NCI-H1417 (cell line): ENCODE measurements at places on chromosomes 6 and 20.

GRCh38 chr6:155301867-155302266 is 12.4 kb downstream of the TFB1M start:
- DNase-seq = no peak

DNA sequence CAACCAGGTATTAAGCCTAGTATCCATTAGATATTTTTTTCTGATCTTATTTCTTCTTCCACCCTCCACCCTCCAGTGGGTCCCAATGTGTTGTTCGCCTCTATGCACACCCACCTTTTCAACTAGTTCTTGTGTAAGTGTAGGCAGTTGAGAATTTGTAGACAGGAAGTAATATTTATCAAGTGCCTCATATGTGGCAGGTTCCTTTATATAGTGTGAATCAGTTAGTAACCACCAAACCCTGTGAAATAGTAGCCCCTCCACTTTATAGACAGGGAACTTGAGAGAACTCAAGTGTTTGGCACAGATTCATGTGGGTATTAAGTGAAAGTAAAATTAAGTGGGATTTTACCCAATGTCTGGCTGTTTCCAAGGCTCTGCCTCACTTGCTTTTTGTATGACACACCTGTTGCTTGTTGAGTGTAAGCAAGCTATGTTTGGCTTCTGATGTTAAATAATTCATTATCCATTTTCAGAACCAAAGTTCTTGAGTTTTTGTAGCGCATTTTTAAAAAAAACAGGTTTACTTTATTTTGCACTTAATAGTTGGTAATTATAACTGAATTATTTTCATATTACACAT is 24.8 kb downstream of the AFDN start:
- DNase-seq = no peak

DNA sequence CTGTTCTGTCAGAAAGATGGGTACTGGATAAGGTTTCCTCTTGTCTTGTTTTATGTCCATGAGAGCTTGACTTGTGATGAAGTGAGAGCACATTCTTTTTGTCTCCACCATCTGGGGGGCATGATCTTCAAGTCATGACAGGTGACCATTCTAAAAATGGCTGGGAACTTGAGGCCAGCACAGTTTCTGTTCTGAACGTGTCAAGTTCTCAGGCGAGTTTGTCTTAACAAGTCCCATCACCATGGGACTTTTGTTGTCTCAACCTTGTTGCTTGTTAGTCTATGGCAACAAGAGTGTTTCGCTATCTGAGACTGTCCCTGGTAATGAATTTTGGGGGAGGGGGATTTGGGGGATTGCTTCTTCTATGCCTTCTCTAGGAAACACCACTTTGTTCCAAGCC is 25.6 kb upstream of the ENPP4 start:
- DNase-seq = no peak

GRCh38 chr20:59525500-59526241 is 78.7 kb upstream of the PHACTR3 start:
- DNase-seq = peak; percentile 78

DNA sequence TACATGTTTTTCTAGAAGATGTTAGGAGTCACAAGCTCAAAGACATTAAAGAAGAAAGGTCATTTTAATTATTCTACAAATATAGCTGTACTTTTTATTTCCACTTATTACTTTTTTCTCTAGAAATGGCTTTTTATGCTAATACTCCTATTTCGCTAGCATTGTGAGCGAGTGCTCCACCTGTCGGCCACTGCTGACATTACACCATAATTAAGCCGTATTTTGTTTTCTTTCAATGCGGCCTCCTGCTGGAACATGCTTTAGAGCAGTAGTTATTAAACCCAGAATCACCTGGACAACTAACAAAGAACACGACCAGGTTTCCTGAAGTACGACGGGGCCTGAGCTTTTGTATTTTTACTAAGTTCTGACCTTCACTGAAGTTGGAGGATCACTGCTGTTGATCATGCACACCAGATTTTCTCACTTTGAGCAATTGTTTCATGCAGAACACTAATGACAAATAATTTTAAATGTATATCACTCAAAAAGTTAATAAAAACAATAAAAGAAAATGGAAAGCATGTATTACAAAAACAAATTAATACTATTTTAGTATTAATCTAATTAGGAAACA is 74.1 kb upstream of the PAK5 start:
- DNase-seq = peak; percentile 83

DNA sequence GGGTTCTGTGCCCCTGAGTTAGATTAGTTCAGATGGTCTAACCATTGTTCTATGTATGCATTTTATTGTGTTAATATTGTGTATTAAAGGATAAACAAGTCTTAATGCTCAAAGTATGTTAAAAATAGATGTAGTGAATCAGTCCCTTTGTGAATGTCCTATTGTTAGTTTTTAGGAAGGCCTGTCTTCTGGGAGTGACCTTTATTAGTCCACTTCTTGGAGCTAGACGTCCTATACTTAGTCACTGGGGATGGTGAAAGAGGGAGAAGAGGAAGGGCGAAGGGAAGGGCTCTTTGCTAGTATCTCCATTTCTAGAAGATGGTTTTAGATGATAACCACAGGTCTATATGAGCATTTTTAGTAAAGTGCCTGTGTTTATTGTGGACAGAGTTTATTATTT is 12.3 kb upstream of the HMGN4 start:
- no peak for DNase-seq

GRCh38 chr6:138523347-138524210 is 24.3 kb upstream of the NHSL1 start:
- DNase-seq = no peak

DNA sequence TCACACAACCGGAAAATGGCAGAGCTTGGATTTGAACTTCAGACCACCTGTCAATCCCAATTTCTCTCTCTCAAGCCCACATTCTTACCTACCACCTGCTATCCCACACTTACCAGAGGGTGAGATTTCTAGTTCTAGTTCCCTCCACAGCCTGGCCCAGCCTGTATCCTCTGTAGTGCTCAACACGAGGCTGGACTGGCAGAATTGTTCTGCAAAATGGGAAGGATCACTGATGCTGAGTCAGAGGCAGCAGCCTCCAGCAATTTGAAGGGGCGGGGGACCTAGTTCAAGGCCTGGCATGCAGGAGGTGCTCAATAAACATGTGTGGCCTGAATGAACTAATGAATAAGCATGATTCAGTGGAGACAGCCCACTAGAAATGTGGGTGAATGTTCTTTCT is 53.6 kb upstream of the TTPAL start:
- no peak for DNase-seq

- DNase-seq = no peak
These were observed 42.4 kb downstream of the POPDC3 start for GRCh38 chr6:105137388-105137787.

DNA sequence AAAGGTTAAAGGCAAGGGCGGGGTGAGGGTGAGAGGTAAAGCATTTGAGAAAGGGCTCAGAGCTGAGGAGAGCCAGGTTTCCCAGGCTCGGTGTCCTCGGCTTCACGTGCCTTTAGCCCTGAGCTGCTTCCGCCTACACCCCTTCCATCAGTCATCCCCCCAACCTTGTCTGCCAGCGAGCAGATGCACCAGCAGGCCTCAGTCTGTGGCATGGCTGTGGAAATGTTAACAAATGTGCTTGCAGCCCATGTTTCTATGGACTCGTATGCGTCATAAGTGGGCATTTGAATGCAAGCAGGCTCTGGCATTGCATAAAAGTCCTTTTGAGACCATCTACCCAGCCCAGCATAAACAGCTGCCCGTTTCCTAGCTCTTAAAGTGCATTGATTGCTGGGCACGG is 88.8 kb downstream of the SYNJ2 start:
- no peak for DNase-seq

DNA sequence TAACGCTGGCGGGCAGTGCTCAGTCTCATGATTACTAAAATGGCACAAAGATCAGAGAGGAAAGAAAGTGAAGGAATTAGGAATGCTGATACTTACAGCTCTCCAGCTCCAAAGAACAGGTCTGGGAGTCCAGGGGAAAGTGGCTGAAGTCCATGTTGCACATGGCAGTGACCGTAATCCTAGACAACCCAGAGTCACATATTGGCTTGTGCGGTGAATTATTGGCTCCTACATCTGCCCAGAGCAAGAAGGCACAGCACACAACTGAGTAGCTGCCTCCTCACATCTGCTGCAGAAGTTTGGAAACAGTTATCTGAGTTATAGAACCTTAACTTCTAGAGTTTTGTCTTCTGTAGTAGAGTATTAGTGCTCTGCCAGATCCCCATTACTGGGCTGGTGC is 47.2 kb downstream of the GABRR2 start:
- DNase-seq = no peak

DNA sequence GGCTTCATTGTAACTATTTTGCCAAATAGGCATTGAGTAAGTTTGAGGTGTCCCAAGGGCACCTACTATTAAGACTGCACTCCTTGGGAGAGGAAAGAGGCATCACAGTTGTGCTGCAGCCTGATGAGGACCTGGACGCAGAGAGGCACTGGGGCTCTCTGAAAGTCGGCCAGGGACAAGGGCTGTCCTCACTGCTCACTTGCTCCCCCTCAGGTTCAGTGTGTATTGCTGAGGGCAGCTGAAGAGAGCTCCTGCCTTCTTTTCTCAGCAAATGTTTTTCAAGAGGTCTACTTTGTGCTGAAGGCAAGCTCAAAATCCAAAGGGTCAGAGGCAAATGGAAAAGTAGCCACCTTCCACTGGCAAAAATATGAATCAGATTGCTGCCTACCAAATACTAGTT is 331.8 kb downstream of the RIMS1 start:
- DNase-seq = peak; percentile 7

- DNase-seq = no peak
These were observed 116.1 kb downstream of the PRND start for GRCh38 chr20:4837760-4838159.

- no peak for DNase-seq
These were observed 48.2 kb upstream of the ARG1 start for GRCh38 chr6:131524695-131525336.

DNA sequence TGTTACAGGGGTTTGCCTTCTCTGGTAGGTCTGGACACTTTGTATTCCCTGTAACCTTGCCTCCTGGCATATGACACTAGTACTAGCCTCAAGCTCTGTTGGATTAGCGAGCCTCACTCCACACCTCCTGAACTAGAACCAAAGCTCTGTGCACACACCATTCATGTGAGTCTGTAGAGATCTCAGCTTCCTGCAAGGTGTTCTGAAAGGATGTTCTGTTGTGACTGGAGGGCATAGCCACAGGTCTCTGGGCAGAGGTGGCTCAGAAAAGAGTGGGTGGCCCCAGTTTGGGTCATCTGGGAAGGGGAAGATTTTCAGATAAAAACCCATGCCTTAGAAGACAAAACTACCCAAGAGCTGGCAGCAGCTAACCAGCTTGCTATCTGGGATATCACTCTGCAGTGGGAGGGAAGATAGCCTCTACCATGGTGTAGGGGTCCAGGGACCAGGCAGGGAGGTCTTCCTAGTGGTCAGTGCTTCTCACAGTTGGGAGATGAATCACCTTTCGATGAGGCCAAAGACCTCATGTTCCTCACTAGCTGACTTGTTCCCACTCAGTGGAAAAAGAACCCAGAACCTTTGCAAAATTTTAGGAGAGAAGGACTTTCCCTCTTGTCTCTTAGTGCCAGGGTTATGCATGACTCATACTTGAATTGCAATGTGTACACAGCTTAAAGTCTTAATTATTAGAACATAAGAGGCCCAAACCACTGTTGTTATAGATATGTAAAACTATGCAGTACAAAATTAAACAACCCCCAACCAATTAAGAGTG is 41.4 kb downstream of the HLA-F start:
- DNase-seq = no peak

DNA sequence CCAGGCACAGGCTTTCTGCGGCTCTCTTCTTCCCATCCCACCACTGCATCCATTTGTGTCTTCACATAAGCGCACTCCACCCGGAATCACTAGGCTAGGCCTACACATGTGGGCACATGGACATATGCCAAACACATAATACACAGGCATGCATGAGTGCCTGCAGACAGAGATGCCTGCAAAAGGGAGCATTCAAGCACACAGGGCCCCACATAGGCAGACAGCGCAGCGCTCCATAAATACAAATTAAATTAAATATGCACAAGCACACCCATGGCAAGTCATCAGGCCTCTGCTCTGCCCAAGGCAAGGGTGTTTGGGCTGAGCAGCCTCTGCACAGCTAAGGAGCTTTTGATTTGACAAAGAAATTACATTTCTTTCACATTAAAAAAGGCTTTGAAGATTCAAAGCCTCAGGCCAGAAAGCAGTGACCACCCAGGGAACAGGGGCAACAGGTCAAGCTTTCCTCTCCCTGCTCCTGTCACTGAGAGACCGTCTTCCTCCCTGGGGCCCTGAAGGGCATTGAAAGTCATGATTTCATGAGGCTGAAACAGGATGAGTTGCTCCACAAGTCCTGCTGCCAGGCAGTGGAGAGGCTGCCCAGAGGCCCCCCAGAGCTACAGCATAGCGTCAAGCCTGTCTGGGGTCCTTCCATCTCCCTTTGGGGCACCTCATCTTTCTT is 134.2 kb upstream of the LRFN2 start:
- DNase-seq = no peak

DNA sequence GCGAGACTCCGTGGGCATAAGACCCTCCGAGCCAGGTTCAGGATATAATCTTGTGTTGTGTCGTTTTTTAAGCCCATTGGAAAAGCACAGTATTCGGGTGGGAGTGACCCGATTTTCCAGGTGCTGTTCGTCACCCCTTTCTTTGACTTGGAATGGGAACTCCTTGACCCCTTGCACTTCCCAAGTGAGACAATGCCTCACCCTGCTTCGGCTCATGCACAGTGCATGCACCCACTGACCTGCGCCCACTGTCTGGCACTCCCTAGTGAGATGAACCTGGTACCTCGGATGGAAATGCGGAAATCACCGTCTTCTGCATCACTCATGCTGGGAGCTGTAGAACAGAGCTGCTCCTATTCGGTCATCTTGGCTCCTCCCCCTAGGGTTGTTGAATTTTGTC is 307.7 kb upstream of the DEFB115 start:
- no peak for DNase-seq

GRCh38 chr6:118714756-118715155 is 63.4 kb upstream of the CEP85L start:
- no peak for DNase-seq

- DNase-seq = no peak
These were observed 92.2 kb upstream of the HIVEP1 start for GRCh38 chr6:11919771-11920440.
